ENCODE measurements at places on chromosomes 11 and 22.

- DNase-seq, result no peak
Observed at GRCh38 chr22:18119409-18120110, 9.0 kb downstream of the TUBA8 start.

DNA sequence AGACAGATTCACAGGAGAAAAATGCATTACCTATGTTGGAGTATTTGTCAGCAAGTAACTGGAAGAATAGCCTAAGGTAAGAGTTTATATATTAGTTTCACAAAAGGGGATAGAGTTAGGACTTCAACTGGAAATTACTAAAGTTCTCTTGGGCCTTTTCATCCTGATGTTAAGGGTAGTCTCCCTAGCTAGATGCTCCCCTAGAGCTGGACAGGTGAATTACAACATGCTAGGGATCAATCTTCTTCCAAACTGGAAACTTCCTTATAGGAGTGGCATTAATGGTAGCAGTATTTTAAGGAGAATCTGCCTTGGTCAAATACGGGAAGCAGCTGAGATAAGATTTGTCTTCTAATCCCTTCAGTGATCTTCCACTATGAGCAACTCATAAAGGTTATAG is 632.8 kb upstream of the RAG2 start:
- no peak for DNase-seq

DNA sequence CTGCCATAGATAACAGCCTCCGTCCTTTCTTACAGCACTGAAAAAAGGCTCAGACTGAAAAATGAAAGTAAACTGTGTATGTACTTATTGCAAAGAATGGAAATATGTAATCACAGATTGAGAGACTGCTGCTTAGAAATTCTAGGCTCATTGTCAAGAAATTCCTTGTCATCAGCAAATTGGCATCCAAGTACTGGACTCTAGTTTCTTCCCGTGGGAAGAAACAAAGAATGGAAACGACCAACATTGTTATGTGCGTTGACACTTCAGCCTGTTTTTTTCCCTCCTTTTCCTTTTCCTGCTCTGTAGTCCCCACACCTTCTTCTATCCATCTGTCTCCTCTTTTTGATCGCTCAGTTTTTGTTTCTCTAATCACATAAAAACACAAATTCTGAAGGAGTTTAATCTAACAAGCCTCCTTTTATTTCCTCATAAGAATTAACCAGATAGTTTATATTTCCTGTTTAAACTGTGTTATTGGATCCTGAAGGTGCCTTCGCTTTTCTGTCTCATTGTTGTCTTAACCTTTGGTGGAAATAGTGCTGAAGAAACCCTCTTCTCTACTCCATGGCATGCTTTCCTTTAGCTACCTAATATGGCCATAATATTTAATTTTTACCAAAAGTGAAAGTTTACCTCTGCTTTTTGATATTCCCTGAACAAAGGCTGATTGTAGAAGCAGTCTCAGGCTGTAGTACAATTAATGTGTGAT is 20.0 kb upstream of the CASP12 start:
- peak; percentile 95 for DNase-seq

DNA sequence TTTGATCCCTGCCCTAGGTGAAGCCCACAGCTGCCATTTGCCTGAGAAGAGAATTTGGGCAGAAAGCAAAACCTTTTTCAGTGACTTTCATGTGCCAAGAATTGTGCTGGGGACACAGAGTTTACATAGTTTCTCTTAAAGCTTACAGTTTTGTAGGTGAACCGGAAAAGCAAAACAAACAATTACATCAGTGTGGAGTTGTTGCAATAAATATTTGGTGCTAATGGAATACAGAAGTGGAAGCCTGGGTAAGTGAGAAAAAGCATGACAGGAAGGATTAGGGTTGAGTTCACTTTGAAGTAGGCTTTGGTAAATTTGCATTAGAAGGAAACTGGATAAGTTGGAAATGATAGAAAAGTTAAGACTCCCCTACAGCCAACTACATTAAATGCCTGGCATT is 82.7 kb downstream of the RASSF10 start:
- DNase-seq, result no peak

DNA sequence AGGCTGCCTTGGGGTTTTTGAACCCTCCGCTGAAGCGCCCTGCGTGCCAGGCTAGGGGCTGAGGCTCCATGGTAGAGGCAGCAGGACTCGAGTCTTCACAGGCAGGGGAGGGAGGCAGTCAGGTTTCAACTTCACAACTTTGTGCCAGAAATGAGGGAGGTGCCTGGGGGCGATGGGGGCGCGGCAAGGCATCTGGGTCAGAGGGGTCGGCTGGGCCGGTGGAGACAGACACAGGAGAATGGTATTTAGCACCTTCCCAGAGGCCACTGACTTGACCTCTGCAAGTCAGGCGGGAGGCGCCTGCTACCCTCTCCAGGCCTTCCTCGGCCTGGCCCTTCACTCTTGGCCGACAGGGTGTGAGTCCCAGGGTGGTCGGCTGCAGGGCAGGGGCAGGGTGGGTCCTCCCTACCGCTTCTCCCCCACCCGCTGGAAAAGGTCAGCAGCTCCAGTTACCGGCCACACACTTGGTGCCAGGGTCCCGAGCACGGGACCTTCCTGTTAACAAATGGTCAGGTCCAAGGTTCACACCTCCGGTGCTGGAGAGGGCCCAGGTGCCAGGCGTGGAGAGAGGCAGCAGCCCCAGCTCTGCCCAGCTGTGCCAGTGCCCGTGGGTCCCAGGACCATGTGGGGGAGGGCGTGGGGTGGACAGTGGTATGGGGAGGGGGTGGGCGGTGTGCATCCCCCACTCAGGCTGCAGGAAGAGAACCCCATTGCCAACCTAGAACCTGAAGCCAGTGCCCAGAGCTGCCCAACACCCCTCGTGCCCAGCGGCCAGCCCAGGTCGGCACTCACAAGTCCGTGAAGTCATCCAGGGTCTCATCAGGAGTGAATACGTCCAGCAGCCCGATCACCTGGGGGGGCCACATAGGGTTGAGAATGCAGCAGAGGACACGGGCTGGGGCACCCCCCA is 3.8 kb downstream of the MAPK12 start:
- DNase-seq, result no peak

- DNase-seq, result peak; percentile 24
Observed at GRCh38 chr22:31826443-31826842, 72.6 kb downstream of the DEPDC5 start.

- DNase-seq, result peak; percentile 21
Observed at GRCh38 chr22:40635940-40636379, 559 bp downstream of the MRTFA start.

- peak; percentile 75 for DNase-seq
Observed at GRCh38 chr22:24319451-24319850, 48.8 kb downstream of the SPECC1L start.

- DNase-seq, result no peak
Observed at GRCh38 chr11:64802370-64803157, 450 bp downstream of the MAP4K2 start.

DNA sequence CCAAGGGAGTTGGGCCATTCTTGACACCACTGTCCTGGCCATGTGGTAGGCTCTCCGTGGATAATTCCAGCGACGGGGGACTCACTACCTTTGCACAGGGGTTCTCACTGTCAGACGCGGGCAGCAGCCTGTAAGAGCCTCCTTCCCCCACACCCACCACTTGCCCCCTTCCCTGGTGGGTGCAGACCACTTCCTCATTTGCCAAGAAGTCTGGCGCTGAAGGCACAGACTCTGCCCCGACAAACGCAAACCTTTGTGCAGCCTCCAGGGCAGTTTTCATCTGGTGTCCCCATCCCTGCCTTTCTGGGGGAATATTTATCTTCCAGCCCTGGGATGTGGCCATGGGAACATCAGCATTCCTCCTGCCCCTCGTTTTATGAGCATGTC is 422.5 kb downstream of the SHANK2 start:
- no peak for DNase-seq

- no peak for DNase-seq
Observed at GRCh38 chr11:88695689-88696414, 358.3 kb upstream of the CTSC start.

- DNase-seq, result peak; percentile 84
Observed at GRCh38 chr22:41092023-41092817, at the start of gene EP300. Gene EP300 (plus strand): TSS chr22:41092592. CDS start chr22:41093005, 413 bp downstream.

GRCh38 chr11:72085621-72086351 is 5.1 kb downstream of the LRRC51 start:
- no peak for DNase-seq

DNA sequence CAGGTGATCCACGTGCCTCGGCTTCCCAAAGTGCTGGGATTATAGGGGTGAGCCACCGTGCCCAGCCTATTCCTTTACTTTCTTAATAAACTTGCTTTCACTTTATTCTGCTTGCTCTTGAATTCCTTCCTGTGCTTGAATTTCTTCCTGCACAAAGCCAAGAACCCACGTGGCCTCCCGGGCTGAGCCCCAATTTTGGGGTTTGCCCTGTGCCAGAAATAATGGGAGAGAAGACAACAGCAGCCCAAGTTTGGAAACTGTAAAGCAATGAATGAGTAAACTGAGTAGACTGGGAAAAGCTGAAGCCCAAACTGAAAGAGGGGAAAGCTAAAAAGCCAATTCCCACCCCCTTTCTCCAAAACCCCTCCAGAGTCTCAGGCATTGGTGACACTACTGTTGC is 136.4 kb downstream of the NECTIN1 start:
- DNase-seq, result no peak

DNA sequence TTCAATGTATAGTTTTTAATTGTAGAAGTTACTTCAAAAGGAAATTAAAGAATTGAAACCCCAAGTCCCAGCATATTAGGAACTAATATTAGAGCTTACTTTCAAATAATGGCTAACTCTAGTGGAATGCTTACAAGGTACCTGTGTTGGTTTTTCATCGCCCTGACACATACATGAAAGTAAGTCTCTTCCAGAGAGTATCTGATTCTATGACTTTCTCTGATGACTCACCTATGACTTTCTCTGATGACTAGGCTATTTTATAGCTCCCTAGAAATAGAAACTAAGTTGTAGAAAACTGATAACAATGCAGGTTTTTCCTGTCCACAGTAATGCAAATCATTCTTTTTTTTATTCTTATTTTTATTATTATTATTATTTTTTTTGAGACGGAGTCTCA is 33.6 kb upstream of the MMP7 start:
- peak; percentile 64 for DNase-seq

DNA sequence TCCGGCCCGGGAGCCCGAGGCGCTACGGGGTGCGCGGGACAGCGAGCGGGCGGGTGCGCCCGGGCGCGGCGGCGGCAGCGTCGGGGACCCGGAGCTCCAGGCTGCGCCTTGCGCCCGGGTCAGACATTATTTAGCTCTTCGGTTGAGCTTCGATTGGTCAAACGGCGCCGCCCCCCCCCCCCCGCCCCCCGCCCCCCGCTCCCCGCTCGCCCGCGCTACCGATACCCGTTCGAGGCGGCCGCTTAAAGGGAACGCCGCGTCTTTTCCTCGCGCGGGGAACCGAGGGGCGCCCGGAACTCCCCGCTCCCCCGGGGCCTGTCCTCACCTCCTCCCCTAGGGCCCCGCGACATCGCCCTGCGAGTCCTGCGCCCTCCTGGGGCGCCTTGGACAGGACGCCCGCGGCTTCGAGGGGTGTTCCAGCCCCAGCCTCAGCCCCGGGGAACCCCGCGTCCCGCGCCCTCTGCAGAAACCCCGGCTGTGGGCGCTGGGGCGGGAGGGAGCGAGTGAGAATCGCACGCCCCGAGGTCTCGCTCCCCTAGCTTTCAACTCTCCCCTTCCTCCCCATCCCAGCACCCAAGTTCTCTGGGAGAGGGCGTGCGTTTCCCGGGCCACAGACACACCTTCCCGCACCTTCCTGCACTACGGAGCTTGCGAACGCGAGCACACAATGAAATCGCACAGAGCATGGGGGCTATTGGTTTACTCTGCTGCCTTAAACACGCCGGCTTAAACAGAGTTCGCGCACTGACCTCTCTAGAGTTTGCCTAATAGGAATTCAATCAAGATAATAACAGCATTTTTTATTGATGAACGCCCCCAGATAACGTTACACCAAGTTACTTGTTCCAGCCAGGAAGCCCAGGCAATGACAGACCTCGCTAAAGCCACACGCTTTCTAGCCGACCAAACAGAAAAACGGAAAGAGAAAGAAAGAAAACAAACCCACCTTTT is at the start of gene BDNF:
BDNF (minus strand) TSS at position 105 of the 951 bp plus-strand sequence. CDS start 41,891 bp downstream, outside the sequence.
- DNase-seq, result peak; percentile 51

GRCh38 chr11:69705351-69705811 is 1.6 kb upstream of the FGF19 start:
- DNase-seq, result no peak

GRCh38 chr22:40281717-40282116 is 64.6 kb upstream of the ADSL start:
- no peak for DNase-seq

- no peak for DNase-seq
Observed at GRCh38 chr11:4102711-4103110, 8.1 kb downstream of the RRM1 start.

DNA sequence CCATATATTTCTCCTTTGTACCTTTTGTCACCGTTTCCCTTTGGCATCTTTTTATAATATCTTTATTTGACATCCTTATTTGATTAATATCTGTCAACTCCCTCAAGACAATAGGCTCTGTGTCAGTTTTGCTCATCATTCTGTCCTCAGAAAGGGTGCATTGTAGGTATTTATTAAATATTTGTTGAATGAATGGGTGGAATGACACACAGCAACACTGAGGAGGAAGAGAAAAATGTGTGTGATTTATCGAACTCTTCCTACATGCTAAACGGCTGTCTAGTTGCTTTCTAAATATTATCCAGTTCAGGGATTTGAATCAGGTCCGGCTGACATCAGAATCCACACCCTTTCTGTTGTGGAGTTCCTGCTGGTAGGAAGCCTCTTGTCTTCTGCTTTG is 98.2 kb downstream of the NAV2 start:
- peak; percentile 16 for DNase-seq

DNA sequence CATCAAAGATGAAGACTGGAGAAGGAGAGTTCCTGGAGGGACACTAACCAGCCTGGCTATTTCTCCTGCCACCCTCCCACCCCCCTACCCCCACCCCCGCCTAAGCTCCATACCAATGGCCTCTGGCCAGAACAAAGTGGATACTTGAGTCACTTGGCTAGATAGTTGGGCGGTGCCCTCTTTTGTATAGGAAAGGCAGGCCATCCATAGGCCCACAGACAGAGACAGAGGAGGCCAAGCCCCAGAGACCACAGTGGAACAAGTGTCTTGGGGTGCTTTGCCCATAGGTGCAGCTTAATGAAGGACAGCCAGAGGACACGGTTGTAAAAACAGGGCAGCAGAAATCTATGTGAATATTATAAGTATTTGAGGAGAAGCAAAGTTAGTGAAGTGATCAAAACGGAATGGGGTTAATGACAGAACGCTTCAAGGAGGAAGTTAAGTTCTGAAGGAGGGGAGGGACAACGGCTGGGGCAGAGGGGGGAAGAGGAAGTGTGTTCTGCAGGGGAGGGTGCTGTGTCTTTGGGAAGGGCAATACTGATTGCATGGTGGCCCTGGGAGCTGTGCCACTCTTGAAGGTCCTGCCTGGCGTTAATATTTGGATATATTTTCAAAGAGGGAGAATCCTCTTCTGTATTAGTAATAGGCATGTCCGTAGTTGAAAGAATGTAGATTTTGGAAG is 32.7 kb downstream of the FLI1 start:
- DNase-seq, result no peak

DNA sequence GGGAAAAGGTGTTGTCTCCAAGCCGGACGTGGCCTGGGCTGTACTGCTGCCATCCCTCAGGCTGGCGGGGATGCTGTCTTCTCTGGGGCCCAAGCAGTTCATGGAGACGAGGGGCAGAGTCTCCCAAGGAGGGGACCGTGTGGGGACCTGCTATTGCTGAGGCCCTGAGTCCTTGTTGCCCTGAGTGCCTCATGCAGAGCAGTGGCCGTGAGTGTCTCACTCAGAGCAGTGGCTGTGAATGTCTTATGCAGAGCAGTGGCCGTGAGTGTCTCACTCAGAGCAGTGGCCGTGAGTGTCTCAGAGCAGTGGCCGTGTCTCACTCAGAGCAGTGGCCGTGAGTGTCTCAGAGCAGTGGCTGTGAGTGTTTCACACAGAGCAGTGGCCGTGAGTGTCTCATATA is 54.7 kb downstream of the GRAMD4 start:
- no peak for DNase-seq

All from dermis blood vessel endothelial cell (primary cell).